ENCODE measurements at places on chromosomes 11 and 22.

DNA sequence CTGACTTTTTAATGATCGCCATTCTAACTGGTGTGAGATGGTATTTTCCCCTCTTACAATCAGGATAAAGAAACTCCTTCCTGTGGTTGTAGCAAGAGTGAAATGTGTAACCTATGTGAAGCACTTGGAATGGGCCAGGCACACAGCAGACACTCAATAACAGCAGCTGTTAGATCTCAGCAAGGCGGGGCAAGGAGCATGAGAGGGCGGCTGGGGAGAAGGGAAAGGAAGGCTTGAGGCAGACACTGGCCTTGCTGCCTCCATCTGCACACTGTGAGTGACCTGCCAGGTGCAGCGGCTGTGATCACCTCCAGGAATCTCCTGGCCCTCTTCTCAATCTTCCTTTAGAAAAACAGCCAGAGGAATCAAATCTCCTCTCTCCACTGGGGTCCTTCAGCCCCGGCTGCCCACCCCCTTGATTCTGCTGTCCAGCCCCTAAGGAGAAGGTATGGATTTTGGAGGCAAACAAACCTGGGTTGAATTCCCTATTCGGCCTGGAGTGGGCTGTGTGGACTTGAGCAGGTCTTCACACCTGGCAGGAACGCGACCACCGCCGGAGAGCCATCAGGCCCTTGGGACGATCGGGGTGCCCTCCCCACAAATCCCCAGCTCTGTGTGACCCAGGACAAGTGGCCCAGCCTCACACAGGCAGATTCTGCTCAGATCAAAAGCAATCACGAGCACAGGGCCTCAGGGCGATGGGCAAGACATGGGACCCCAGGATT lies 49.0 kb downstream of the RPUSD4 start:
- no peak for DNase-seq

DNA sequence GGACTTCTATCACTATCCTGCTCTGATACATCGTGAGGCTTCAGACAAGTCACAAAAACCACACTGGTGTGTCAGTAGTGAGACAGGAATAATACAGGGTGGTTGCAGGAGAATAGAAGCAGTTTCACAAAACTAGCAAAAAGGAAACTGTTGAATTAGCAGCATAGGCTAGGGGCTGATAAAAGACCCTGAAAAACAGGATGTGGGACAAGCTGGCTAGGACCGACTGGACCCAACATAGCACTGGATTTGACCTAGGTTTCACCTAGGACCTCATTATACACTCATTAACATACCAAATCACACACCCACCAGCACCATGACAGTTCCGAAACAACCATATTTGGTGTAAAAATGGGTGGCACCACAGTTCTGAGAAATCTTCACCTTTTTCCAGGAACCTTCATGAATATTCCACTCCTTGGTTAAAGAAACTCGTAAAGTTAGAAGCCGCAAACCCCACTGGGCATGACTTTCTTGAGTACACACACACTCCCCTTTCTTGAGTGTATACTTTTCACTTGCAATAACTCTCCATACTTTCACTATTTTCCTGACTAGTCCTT lies 76.2 kb downstream of the SLC1A2 start:
- DNase-seq = no peak

DNA sequence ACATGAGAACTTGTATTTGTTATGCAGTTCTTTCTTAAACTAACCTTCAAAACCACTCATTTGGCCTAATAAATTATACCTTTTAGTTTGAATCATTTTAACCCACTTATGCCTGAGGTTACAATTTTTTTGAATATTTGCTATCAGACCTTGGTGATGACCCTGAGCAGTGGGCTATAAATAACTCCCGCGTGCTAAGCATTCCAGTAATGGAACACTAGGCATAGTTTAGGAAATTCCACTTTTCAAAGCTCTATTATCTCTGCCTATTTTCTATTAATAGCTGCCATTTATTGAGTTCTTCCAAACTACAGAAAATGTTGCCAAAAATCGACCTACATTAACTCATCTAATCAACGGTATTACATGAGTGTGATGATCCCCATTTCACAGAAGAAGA lies 993.4 kb upstream of the FAT3 start:
- DNase-seq = peak; percentile 52

- no peak for DNase-seq
Measured at GRCh38 chr11:16242806-16243205, 113.5 kb downstream of the SOX6 start.

DNA sequence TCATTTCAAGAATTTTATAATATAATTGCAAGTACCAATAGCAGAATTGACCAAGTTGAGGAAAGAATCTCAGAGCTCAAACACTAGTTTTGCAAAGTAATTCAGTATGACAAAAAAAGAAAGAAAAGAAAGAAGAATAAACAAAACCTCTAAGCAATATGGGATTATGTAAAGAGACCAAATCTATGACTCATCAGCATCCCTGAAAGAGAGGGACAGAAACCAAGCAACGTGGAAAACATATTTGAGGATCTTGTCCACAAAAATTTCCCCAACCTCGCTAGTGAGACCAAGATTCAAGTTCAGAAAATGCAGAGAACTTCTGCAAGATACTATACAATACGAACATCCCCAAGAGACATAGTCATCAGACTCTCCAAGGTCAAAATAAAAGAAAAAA lies 203.7 kb upstream of the DDI1 start:
- DNase-seq = peak; percentile 49

DNA sequence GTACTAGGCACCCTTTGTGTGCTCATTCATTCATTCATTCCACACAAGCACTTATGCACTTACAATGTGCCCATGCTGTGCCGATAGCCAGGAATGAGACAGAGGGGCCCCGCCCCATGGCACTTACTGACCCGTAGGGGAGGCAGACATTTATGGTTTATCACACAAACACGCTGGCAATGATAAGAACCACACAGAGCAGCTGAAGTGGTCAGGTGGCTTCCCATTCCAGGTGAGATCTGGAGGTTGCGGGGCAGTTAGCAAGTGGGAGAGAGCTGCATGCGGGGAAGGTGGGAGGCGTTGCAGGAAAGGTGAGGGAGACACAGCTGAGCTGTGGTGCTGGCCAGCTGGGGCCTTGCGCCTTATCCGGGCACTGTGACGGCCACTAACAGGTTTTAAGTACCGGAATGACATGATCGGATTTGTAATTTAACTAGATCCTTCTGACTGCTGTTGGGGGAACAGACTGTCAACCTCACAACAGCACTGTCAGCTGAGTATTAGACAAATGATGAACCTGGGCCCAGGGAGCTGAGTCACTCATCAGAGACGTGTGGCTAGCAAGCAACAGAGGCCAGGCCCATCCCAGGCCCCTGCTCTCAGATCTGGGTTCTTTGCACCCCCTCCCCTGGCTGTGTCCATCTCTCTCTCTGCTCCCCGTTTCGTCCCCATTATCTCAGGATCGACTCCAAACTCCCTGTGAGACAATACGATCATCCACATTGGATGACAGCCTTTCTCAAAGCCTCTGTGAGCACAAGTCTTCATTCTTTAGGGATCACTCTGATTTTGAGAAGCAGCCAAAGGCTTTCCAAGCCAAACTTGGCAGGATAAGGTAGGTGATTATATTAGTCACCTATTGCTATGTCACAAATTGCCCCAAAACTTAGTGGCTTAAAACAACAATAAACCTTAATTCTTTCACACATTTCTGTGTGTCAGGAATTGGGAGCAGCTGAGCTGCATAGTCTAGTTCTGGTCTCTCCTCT lies 28.4 kb downstream of the RASD2 start:
- peak; percentile 45 for DNase-seq

- DNase-seq = no peak
Measured at GRCh38 chr11:41983475-41983874, 524.0 kb upstream of the LRRC4C start.

DNA sequence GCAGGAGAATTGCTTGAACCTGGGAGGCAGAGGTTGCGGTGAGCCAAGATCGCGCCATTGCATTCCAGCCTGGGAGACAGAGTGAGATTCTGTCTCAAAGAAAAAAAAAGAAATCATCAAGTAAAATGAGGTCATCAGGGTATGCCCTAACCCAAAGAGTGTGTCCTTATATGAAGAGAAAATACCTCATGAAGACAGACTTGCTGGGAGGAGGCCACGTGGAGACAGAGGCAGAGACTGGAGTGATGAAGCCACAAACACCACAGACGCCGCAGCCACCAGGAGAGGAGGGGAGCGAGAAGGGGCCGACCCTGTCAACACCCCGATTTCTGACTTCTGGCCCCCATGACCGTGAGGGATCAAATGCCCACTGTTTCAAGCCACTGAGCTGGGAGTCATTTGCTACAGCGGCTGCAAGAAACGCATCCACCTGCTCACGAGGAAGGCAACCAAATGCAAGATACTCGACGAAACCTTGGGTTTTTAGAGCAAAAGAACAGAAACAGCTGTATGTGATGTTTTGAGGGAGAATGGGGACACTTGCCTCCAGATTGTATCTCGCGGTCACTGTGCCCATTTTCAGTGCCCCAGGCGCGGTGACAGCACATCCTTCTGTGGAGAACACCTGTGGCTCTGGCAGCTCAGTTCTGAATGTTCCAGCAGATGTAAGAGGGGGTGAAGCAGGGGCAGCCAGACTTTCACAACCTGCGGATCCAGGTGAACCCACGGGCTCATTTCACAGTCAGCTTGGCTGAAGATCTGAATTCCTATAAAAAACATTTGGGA lies 1317.2 kb downstream of the TBC1D22A start:
- no peak for DNase-seq

DNA sequence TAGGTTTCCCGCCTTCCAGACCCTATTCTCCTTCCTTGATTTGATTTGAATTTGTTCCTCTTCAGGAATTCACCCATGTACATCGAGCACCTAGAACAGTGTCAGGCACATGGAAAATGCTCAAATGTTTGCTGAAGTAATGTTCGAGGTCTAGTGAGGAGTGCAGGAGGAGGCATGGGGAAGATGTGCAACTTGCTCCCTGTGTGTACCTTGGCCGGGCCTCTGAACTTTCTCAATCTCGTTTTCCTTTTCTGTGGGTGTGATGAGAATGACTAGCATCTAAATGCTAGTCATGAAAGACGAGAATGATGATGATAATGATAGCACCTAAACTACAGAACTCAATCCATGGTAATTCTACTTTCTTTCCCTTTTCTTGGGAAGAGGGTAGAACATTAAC lies 279.1 kb upstream of the PLET1 start:
- DNase-seq = no peak

- DNase-seq = peak; percentile 96
Measured at GRCh38 chr11:8717876-8718753, 35.5 kb downstream of the RPL27A start.

DNA sequence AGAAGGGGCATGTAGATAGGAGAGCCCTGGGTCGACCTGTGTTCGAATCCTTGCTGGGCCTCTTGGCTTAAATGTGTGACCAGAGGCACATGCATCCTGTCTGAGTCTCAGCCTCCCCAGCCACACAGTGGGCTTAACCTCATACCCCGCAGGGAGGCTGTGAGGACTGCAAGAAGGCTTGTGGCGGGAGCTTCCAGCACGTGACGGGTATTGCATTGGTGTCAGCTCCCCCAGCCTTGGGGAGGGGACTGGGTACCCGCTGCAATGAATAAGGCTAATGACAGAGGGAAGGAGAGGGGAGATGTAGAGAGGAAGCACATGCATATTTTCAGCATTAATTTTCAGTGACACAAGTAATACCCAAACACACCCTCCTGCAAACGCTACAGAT lies 8.1 kb downstream of the RASD2 start:
- peak; percentile 25 for DNase-seq

- DNase-seq = no peak
Measured at GRCh38 chr11:70523384-70524095, 125.2 kb downstream of the CTTN start.

DNA sequence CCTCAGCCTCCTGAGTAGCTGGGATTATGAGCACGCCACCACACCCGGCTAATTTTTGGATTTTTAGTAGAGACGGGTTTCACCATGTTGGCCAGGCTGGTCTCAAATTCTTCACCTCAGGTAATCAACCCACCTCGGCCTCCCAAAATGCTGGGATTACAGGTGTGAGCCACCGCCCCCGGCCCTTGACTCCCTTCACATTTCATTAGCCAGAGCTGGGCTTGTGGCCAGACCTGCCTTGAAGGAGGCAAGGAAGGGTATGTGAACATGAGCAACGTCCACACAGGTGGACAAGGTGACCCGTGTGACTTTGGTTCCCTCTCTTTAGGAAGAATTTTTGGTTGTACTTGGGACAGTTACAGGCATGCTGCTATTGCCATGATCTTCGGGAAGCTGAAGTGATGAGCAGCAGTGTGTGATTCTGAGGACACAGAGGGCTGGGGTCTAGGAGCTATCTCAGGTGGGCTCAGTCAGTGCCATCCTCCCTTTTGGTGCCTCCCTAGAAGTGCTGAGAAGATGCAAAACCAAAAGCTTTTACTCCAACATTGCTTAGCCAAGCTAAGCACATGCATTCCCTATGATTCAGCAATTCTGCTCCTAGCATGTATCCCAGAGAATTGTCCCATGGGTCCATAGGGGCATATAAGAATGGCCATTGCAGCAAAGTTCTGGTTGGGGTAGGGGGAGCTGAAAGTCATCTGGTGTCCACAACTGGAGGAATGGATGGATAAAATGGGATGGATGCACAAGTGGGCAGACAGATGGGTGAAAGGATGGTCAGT lies 6.1 kb downstream of the AP5B1 start:
- DNase-seq = no peak

DNA sequence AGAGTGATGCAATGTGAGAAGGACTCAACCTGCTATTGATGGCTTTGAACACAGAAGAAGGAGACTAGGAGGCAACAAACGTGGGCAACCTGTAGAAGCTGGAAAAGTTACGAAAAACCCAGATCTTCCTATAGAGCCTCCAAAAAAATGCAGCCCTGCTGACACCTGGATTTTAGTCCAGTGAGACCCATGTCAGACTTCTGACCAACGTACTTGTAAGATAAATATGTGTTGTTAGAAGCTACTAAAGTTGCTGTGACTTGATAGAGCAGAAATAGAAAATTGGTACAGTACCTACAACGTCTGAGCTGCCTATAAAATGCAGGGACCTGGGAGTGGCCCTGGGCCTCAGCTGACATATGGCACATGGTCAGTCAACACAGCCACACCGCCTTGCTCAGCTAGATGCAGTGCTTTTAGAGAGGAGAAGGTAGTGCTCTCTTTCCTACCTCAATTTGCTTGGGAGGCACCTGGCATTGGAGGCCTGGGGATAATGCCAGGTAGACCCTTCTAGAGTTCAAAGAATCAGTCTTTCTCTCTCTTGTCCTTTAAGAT lies 97.4 kb downstream of the ARL14EP start:
- DNase-seq = no peak

DNA sequence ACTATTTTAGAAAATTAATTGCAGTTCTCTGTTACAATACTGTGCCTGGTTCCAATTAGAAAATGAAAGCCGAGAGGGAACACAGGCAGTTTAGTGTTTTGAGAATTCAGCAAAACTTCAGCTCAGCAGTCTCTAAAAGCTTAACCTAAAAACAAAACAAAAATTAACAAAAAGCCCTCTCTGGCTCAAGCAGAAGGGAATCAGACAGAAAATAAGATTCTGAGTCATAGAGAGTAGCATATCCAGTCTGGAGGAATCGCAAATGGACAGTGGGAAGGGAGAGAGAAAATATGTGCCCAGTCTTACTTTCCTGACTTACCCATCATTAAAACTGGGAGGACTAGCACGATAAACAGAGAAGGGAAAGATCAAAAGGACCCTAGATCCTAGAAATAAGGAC lies 38.1 kb upstream of the CHRM4 start:
- peak; percentile 13 for DNase-seq

- DNase-seq = no peak
Measured at GRCh38 chr11:11843642-11844041, 1.9 kb downstream of the USP47 start.

- DNase-seq = no peak
Measured at GRCh38 chr11:65053827-65054508, 4.4 kb downstream of the NAALADL1 start.
